NCI-H1694 treated with DMSO at 0.1 percent for 48 hours (cell line): ENCODE measurements at places on chromosomes 1 and 21.

GRCh38 chr1:234922987-234923386 is 205.7 kb downstream of the TOMM20 start:
- DNase-seq: no peak

- no peak for DNase-seq
Measured at GRCh38 chr1:47796626-47797025, 200.6 kb downstream of the TRABD2B start.

- no peak for DNase-seq
Measured at GRCh38 chr1:116152577-116152943, 41.4 kb downstream of the MAB21L3 start.

GRCh38 chr21:42525029-42525581 is 11.5 kb downstream of the SLC37A1 start:
- DNase-seq: no peak

DNA sequence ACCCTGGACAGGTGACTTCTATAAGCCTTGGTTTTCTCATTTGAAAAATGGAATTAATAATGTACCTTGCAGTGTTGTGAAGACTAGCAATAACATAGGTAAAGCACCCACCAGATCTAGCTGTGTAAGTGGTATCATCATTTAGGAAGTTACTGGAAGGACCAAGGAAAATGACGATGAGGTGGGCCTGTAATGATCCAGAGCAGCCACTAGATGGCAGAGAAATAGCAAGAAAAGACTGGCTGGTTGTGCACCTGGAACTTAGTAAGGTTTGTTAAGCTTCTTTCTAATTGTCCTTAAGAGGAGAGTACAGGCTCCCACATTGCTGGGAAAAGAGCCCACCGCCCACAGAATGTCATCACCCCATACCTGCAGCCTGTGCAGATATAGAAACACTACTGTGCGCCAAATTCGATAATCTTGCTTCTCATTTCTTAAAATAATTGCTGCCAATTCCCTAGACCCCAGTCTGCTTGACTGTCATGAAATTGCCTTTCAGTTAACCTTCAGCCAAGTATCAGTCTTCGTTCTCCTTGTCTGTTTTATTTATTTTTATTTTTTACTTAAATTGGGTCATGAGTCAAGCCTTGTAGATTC is 37.2 kb downstream of the WNT4 start:
- DNase-seq: peak; percentile 38

GRCh38 chr1:213997772-213998107 is 10.0 kb downstream of the PROX1 start:
- no peak for DNase-seq

GRCh38 chr1:210910020-210910575 is 223.8 kb downstream of the KCNH1 start:
- no peak for DNase-seq

GRCh38 chr21:44702973-44703730 is 6.2 kb downstream of the KRTAP10-12 start:
- DNase-seq: no peak

GRCh38 chr1:209989525-209989924 is 51.5 kb downstream of the SYT14 start:
- peak; percentile 79 for DNase-seq

DNA sequence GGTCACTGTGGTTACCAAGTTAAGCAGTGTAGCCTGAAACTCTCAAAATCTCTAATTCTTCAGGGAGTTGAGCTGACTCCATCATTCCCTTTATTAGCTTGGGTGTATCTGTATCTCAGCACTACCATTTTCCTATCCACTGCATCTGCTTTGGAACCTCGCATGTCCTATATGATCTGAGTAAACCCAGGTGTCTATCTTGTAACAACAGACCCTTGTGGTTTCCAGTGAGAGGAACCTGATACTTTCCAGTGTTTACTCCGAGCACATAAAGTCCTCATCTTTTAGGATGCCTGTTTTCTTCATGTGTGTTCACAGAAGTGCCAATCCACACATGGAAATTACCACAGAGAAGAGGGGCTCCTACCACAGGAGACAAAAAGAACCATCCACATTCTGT is 650.4 kb downstream of the LMO4 start:
- DNase-seq: no peak

DNA sequence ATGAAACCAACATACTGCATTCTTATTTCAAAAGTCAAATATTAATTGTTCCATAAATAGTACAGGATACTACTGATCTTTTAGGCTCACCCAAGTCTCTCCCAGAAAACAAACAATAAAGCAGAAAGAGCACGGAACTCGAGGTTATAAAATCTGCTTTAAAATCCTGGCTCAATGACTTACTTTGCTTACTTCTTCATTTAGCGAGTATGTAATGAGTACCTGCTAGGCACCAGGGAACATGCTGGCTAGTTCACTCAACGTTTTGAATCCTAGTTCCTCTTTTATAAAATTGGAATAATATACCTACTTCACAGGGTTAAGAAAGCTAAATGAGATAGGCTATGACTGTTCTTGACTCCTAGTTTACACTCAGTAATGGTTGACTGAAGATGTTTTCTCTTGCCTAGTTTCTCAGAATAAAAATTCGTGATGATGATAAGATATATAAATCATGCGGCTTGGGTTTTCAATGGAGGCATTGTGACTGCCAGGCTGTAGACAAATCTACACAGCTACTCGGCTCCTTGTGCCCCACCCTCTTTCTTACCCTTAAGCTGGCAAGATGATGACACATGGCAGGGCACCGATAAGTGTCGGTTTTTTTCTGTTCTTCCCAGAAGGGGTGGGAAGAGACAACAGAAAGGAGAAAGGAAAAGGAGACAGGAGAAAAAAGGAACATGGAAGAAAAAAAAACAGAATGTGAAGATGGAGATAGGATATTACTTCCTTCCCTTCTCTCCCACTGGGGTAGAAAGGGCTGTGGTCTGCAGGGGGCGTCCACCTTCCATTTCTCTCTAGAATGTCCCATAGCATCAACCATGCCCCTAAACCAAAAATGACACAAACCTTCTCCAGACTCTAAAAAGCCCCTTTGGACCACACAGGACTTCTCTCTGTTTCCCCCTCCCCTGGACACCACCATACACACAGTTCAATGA is 507.1 kb downstream of the SMYD3 start:
- DNase-seq: no peak

DNA sequence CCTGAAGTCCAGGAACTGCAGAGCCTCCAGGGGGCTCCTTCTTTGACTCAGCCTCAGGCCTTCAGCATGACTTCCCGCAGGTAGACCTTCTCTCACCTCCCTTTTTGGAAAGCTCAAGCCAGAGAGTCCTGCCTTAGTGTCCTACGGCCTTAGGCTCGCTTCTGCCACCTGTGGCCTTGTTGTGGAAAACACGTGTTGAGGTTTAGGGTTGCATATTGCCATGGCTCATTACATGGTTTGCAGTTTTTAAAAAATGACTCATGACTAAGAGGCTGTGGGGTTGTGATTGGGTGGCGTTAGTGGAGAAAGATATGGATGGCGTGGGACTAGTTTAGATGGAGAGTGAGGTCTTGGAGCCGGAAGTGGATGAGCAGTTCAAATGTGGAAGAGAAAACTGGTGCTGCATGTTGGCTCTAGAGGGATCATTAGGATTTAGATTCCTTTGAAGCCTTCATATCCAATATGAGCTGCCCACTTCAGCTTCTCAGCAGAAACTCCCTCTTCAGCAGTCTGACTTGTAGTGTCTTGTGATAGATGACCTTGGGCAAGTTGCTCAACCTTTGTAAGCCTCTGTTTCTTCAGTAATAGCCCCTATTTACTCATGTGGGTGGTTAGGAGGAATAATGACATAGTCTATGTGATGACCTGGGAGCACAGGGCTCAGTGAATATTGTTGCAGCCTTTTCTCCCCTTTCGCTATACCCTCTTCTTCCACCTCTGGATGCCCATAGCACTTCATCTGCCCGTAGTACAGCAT is 6.5 kb upstream of the FGGY start:
- peak; percentile 30 for DNase-seq

GRCh38 chr1:40664791-40665190 is 691 bp downstream of the RIMS3 start:
- no peak for DNase-seq

DNA sequence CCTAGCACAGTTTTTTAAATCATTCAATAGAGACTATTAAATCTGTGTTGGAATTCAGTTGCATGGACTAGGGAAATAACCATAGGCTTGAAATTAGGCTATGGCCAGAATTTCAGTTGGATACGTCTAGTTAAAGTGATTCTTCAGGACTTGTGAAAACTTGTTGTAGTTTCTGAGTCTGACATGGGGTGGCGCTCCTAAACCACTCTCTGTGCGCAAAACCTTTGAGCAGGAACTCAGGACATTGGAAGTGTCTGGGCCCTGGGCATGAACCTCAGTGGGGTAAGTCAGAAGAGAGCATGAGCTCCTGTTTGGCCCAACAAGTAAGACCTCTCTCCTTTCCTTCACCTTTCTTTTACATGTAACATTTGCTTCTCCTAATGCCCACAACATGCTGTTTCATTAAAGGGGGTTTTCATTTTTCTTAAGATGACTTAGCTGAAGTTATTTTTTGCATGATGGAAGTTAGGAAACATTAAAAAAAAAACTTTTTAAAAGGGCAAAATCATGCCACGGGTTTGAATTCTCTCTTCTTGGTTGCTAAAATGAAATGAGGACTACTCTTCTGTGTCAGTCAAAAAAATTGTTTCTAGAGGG is 17.1 kb upstream of the CCDC190 start:
- DNase-seq: peak; percentile 58

DNA sequence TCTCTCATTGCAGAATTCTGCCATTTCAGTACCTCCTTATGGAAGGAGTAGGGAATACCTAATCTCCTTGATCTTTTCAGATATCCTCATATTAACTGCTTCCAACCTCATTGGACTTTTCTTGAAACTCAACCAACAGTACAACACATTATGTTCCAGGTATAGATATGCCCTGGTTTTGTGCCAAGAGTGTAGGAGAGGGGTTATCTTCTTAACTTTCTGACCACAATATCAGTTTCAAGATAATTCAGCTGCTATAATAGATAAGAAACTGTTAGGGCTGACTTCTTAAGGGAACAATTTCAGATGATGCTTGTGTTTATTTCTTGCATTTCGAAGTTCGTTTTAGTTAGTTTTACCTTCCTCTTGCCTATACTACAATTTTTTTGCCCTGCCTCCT is 2.1 kb upstream of the LPGAT1 start:
- no peak for DNase-seq

GRCh38 chr1:47766832-47767740 is 230.1 kb downstream of the TRABD2B start:
- no peak for DNase-seq

GRCh38 chr1:156599811-156600210 is 1.5 kb downstream of the GPATCH4 start:
- no peak for DNase-seq

DNA sequence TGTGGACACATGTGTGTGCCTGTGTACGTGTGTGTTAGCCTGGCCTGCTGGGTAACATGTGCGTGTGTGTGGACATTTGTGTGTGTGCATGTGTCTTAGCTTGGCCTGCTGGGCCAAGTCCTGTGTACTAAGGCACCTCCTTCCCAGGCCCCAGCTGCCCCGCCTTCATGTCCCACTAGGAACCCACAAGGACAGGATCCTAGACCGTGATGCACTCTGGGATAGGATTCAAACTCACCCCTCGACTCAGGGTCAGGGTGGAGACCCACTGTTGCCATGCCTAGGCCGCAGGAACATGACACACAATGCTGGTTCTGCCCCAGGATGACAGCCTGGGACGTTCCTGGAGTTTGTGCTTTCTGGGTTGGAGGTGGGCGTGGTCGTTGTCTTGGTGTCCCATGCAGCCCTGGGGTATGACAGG is 89.9 kb upstream of the TMPRSS2 start:
- DNase-seq: no peak

DNA sequence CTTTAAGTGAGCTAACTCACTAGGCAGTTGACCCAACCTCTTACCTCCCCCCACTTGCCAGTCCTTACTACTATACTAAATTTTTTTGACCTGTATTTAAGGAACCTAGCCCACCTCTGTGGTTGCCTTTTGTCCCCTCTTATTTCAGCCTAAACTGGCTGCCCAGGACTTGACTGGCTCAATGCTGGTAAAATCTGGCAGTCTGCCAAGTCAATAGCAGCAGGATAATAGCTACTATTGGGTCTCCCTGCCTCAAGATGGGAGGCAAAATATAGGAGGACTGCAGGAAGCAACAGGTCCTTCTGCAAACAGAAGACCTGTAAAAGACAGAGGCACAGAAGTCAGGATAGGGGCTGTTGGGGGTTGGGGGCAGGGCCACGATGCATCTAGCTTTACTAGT is 144.2 kb upstream of the POGK start:
- no peak for DNase-seq

DNA sequence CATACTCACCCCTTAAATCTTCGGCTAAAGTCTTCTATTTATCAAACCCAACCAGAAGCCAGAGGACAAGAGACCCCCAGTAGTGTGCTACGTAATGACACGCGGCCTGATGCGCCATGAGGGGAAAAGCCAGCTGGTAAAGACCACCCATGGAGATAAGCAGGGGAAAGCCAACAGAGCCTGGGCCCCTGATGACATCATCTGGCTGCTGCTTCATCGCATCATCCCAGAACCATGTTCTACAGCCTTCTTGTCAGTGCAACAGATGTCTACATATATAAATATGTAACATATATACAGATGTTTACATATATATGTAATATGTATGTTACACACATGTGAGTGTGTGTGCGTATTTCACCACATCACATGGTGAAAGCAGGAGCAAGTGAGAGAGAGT is 81.7 kb upstream of the VANGL1 start:
- DNase-seq: no peak

- DNase-seq: no peak
Measured at GRCh38 chr21:18608226-18608625, 204.6 kb upstream of the TMPRSS15 start.

- no peak for DNase-seq
Measured at GRCh38 chr1:110727246-110727645, 52.5 kb upstream of the KCNA3 start.

GRCh38 chr1:71676979-71677925 is 596.4 kb upstream of the ZRANB2 start:
- no peak for DNase-seq

- DNase-seq: no peak
Measured at GRCh38 chr1:196302981-196303380, 305.3 kb downstream of the KCNT2 start.

GRCh38 chr1:91578320-91579109 is 77.9 kb downstream of the CDC7 start:
- DNase-seq: no peak

DNA sequence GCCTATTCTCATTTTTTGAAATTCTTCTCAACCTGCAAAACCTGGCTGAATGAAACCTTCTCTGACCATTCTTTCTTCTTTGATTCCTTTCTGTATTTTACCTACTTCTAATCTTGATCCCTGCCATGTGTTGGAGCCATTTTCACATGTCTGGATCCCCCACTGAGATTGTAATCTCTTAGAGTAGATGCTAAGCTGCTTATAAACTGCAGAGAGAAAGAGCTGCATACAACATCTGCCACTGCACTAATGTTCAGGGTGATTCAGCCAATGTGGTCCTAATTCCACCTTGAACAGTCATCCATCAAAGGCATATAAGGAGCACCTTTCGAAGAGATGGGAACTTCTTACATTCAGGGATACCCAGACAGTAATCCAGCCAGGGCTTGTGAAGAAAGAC is 16.2 kb upstream of the DAB1 start:
- DNase-seq: no peak

GRCh38 chr21:14527696-14528652 is 18.1 kb downstream of the SAMSN1 start:
- DNase-seq: no peak

GRCh38 chr1:33171977-33172813 is 9.6 kb downstream of the TRIM62 start:
- DNase-seq: no peak
